ENCODE measurements at places on chromosomes 1 and 21.

DNA sequence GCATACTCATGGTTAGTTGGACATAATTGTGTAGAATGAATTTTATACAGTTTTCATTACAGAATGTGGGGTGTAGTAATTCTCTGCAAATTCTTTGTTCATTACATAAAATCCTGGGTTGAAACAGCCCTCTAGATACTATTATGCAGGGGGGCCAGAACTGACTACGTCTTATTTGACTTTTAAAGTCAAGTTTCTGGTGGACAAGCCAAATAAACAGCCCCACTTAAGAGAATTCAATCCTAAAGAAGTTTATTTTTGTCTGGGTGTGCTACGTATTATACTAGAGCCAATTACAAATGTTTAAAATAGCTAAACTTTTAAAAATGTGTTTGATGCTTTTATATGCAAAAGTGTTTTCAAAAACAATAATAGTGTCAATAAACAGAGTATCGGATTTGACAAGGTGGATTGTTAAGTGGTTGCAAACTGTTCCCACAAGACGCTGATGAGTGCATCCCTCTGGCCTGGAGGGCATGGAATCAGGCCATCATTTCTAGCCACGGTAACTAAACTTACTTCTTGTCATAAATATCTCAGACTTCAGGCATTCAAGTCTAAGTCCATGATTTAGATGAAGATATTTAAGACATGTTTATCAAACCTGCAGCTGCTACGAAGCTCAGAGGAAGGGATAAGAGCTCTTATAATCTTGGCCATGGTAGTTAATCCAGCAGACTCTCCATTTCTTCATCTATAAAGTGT lies 646.3 kb downstream of the KIF26B start:
- DNase-seq, result no peak

GRCh38 chr1:26705788-26706311 lies 10.0 kb downstream of the ARID1A start:
- no peak for DNase-seq

GRCh38 chr1:205492774-205493173 lies 11.7 kb upstream of the CDK18 start:
- DNase-seq, result no peak

DNA sequence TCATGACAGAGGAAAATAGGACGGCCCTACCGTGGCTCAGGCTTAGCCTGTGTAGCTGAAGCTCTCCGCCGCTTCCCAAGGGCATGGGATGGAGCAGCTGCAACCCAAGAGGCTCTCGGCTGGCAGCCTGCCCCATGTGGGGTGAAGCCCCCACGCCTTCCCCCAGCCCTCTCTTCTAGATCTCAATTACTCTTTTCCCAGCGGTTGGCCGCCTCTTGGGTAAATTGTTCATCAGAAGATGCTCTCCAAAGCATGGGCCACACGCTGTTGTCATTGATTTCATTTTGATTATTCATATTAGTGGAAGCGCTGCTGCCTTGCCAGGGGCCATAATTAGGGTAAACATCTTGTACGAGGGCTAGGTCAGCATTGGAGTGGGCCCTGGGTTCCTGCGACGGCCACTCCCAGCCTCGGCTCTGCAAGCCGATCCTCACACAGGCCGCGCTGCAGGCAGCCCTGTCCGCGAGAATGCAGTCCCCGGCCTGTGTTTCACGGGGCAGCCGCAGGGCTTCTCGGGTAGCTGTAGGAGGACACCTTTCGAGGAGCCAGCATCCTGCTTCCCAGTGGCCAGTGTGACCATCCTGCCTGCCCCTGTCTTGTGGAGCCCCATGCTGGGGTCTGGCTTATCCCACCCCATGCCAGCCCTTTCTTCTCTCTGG lies 114.4 kb upstream of the VAMP3 start:
- DNase-seq, result no peak
